CD4-positive, alpha-beta T cell treated with Interleukin-6 at 100 ng/mL for 8 hours (primary cell): ENCODE measurements at places on chromosomes 4 and X.

DNA sequence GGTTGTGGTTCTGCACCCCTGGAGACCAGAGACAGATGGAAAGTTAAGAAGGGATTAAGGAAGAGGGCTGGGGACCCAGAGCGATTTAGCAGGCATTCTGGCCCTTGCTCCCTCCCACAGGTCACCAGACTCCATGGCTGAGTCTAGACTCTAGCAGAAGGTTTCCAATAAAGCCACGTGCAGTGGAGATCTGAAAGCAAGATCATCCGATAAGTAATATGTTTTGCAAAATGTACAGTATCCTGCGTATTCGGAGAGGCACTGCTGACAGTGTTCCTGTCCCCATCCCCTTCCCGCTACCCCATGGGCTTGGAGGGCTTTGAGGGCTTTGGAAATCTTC is 531 bp upstream of the GPRIN3 start:
- no peak for DNase-seq

- DNase-seq, result no peak
These were observed 2532.5 kb downstream of the ARAP2 start for GRCh38 chr4:33711826-33712225.

DNA sequence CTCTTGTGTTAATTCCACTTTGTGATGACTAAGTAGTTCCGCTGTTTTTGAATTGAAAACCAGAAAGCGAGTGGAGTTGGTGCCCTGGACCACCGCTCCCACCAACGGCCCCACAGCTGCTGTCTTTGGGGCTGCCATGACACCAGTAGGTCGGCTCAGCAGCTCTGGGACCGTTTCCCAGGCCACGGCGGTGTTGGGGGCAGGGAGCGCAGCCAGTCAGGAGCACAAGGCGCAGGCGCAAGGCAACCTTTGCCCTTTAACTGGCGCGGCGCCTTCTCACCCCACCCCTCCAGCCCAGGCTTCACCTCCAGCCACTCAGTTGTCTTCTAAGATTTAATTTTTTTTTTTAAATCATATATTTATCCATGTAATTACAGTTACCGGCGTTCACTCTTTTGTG is at the start of gene GK2:
Gene GK2, minus strand, starts transcription at position 166 of the 400 bp plus-strand sequence. Its CDS starts 28 bp downstream, at position 138.
- DNase-seq, result no peak

GRCh38 chr4:86500527-86500926 is 93.6 kb upstream of the PTPN13 start:
- no peak for DNase-seq

DNA sequence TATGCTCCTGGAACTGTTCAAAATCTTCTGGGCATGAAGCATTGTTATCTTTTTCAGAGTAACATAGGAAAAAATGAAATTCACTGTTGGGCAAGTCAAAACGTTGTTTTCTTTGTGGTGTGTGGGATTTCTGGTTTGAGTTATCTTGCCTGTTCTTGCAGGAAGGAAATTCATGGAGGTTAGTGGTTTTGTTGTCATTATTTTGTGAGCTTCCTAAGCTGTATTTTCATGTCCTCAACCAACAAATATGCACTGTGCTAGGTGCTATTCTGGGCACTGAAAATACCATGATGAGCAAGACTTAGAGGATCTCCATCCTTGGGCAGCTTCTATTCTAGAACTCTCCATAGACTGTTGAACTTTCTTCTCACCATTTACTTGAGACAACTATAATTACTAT is 16.9 kb downstream of the SPINK2 start:
- no peak for DNase-seq

DNA sequence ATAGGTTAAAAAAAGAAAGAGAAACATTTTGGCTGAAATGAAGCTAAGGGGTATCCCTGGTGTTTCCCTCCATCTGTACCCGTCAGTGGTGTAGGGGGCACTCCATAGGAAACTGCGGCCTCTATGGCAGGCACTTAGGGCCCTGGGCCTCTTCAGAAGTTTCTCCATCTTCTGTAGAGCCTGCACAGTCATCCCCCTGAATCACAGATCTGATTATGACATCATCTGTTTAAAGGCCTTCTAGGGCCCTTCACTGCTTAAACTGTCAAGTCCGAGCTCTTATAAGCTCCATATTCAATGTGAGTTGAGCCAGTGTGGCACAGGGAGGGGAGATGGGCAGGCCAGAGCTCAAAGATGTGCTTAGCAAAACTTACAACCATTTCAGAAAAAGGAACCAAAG is 241.3 kb downstream of the NR3C2 start:
- no peak for DNase-seq

GRCh38 chrX:101079736-101080270 is 1.1 kb downstream of the TMEM35A start:
- no peak for DNase-seq

DNA sequence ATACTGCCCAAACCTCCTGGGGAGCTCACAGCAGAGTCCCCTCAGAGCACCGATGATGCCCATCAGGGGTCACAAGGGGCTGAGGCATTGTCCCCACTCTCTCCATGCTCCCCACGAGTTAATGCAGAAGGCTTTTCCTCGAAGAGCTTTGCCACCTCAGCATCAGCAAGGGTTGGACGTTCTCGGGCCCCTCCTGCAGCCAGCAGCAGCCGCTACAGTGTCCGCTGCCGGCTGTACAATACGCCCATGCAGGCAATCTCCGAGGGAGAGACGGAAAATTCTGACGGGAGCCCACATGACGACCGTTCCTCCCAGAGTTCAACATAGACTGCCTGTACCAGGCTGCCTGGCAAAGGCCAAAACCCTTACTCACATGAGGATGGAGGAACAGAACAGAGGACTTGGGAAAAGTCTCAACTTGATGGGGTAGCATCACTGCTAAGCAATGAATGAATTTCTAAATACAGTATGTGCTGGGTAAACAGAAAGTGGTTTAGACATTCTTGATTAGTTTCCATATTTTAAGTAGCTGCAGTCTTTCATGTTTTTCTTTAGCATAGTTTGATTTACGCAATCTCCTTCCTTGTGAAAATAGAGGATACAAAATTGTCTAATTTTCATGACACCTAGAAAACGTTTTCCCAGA is 5.0 kb upstream of the SCML1 start:
- no peak for DNase-seq

DNA sequence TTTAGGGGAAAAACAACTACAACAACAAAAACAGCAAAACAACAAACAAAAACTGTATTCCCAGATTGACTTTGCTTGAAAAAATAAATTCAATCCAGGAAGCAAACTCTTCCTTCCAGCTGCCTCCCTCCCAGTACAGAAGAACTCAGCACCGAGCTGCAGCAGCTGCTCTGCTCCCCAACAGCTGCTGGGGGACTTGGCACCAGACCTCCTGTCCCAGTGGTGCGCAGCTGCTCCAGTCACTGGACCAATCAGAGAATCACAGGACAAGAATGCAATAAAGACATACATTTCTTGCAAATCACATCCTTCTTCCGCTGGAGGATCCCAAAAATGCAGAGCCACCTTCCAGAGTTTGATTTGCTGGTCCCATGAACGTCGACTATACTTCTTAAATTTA is 11.8 kb upstream of the FAM53A start:
- no peak for DNase-seq

- DNase-seq, result no peak
These were observed 290.6 kb upstream of the TAPT1 start for GRCh38 chr4:16516796-16517439.

GRCh38 chrX:16347968-16348670 is 180.8 kb downstream of the MAGEB17 start:
- DNase-seq, result no peak

GRCh38 chr4:182325397-182325796 is 82.2 kb downstream of the TENM3 start:
- DNase-seq, result no peak

DNA sequence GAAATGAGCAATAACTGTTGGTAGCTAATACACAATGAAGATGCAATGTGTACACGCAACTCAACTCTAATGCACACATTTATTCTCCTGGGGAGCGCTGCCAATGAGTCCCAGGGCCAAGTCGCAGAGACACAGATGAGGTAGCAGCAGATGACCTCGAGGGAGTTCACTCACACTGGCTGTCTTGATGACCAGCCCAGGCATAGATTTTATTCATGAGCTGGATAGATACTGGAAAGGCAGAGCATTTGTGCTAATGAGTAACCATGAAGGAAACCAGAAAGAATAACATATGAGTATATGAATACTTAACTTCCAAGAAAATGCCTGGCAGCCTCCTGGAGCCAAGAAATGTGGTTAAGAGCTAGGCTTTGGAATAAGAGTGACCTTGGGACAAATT is 42.3 kb downstream of the RASL11B start:
- DNase-seq, result no peak

DNA sequence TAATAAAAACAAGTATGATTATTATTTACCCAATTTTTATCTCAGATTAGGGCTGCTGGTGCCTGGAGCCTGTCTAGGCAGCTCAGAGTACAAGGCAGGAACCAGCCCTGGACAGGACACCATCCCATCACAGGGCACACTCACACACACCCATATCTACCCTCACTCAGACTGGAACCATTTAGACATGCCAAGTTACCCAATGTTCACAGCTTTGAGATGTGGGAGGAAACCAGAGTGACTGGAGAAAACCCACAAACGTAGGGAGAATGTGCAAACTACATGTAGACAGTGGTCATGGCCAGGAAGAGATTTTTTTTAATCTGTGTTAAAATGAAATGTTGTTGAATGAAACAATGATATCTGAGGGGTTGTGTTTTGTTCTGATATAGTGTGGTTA is 35.7 kb upstream of the ADGRA3 start:
- DNase-seq, result no peak

DNA sequence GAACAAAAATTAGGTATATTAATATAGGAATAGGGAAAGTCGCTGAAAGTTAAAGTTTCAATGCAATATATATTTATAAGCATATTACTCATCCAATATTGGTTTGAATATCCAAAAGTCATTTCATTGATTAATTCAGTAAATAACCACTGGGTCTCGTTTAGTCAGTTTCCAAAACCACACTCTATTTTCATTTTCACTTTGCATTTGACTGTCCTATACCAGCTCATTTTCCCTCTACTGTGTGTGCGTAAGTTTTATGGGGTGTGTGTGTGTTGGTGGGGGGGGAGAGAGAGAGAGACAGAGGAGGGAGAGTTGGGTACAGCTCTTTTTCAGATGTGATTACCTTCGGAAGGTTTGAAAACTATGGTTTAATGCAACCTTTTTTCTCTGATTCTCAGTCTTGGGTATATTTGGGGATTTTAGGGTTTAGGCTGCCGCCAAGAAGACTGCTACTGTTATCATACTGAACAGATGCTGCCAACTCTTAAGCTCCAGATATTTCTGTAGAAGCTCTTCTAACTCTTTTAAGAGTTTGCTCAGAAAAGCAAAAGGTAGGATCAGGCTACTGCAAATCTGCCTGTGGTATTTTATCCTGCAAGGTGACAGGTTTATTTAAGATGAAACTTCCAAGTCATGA is 1427.4 kb downstream of the PCDH7 start:
- DNase-seq, result no peak
